ENCODE measurements at places on chromosomes 5 and 9.

- DNase-seq, result no peak
Measured at GRCh38 chr9:121902461-121903135, 190.5 kb downstream of the TTLL11 start.

DNA sequence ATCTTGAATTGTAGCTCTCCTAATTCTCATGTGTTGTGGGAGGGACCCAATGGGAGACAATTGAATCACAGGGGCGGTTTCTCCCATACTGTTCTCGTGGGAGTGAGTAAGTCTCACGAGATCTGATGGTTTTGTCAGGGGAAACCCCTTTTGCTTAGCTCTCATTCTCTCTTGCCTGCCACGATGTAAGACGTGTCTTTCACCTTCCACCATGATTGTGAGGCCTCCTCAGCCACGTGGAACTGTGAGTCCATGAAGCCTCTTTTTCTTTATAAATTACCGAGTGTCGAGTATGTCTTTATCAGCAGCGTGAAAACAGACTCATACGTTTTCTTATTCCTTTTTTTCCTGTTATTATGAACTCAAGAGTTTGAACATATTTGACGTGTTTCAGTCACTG lies 39.1 kb downstream of the RETREG1 start:
- DNase-seq, result no peak

GRCh38 chr9:36870960-36871359 lies 163.1 kb downstream of the PAX5 start:
- DNase-seq, result no peak

GRCh38 chr5:76958991-76959767 lies 6.3 kb downstream of the CRHBP start:
- no peak for DNase-seq
